HS-5 (cell line): ENCODE measurements at places on chromosomes 2 and 18.
A peak's percentile ranks its signal among the peaks of the same experiment; 100 is the strongest.

DNA sequence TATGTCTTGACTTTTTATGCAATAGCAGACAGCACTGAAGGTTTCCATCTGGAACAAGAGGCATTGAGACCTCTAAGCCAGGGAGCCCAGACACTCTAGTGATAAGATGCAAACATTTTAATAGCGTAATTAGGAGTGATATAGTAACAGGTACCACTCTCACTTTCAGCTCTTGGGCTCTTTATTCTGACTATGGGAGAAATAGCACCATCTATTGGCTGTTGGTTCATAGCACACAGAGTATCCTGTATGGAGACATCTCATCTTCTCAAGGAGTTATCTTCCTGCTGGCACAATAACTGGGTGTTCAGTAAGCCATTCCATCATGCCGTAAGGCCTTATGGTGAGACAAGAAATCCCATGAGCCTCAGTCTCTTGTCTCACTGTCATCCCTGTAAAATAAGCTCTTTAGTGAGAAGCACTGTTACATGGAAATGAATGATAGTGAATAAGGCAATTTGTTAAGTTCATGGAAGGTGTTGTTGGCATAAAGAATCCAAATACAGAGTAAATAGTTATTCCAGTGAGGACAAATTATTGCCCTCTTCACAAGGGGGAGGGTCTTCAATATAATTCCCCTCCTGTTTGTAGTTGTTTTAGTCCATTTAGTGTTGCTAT is 48.3 kb downstream of the THUMPD2 start:
- DNase-seq = no peak

DNA sequence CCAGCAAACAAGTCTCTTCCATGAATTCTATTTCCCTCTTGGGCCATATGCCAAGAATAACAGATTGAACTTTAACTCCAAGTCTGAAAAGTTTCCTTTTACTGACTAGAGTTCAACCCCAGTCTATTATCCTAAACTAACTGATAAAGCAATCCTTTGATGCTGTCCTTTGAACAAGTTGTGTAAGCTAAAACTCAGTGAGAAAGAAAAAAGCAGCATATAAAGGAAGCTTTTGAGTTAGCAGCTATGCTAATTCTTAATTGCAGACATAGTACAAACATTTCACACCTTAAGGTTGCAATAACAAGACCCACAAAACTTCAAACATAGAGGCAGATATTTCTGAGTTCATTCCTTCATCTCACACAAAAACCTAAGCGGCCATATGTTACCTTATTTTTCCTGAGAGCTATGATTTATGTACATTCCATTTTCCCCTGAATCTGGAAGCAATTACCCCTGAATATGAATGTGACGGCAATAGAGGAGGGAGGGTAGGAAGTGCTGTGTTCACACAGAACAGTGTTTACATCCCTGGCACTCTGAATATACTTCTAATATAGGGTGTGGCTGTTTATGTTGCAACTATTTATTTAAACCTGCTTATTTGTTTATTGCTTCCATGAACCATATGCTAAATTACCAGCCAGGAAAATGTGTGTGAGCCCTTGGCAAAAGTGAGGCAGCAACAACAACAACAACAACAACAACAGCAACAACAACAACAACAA is 180.6 kb downstream of the IRS1 start:
- no peak for DNase-seq

GRCh38 chr2:42567806-42568400 is 529 bp upstream of the MTA3 start:
- DNase-seq = no peak

DNA sequence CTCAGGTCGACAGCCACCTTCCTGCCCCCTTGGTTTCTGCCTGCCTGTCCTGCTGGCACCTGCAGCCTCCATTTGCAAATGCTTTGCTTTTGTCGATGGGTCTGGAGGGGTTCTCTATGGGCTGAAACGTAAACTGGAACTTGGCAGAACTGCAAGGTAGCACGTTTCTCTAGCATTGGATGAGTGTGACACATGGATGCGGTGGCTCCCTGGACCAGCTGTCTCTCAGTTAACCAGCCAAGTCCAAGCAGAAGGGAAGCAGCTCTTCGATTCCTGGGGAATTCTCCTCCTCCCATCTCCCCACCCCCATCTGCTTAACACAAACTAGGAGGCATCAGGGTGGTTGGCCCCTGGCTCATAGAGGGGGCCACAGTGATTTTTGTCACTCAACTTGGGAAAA is 57.3 kb downstream of the ITGB1BP1 start:
- no peak for DNase-seq

DNA sequence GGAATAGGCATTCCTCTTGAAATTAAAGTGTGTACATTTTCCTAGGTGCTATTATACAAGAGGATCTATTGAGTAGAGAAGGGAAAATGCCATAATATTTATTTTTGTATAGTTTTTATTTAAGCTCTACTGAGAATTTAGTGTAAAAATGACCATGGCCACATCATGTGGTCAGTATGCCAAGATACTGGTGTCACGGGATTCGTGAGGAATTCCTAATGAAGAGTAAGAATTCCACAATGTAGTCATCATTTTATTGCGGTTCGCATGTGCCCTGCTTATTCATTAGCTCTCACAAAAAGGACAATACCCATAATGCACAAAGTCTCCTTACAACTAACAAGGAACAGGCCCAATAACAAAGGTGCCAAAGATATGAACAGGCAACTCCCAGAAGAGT is 39.3 kb upstream of the PARD3B start:
- DNase-seq = peak; percentile 70
